ENCODE measurements at places on chromosomes 2 and 18.

- no peak for DNase-seq
These were observed 79.9 kb downstream of the LNPK start for GRCh38 chr2:175922160-175922559.

DNA sequence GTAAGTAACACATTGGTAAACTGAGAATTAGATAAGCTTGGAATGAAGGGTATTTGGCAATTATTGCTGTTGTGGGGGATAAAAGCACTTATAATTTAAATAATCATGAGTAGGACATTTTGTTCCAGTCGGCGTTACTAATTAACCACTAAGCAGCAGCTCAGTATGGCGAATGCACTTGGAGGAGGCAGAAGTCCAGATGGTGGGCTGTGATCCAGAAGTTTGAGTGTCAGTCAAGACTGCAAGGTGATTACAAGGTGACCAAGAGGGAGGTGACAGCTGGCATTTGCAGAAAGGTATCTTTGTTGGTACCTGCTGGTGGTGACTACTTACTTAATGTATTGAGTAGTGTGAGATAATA lies 643.6 kb upstream of the FAM98A start:
- no peak for DNase-seq

DNA sequence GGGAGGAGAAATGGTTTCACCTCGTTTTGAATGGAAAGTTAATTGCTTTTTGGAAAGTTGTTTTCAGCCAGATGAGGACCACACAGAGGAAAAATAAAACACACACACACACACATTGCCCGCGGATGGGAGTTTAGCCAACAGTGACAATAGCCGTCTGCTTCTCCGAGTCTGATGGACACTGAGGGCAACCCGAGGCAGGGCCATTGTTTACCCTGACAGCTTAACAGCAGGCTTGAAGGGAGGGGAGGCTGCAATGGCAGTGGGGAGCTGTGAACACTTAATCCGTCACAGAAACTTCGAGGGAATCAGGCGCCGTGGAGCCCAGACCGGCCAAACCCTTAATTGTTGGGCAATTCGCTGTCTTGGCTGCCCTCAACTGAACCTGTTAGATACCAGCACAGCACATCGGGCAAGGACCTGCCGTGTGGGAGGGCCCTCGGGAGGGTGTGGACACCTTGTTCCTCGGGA lies 145.9 kb downstream of the ACKR3 start:
- no peak for DNase-seq

DNA sequence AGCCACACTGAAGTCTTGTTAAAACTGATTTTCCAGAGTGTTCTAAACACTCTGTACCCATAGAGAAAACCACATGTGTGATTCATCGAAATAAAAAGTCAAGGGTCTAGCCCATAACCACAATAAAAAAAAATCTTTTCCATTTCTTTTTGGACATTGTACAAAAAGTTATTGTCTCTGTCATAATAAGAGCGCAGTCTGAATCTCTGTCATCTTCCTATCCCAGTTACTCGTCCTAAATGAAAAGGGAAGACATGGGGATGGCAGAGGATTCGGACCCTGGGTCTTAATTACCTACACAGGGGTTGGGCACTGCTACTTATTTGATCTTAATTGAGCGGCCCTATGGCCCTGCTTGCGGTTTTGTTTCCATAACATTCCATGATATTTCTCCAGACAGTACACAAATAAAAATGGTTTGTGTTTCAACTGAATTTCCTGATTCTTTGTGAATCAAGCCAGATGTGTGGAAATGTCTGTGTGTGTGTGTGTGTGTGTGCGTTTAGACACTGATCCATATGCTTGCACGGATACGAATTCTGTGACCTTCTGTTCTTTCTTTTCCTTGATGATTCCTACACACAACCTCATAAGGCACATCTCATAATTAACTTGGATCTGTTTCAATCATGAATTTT lies 133.4 kb upstream of the SPATS2L start:
- DNase-seq, result peak; percentile 58

DNA sequence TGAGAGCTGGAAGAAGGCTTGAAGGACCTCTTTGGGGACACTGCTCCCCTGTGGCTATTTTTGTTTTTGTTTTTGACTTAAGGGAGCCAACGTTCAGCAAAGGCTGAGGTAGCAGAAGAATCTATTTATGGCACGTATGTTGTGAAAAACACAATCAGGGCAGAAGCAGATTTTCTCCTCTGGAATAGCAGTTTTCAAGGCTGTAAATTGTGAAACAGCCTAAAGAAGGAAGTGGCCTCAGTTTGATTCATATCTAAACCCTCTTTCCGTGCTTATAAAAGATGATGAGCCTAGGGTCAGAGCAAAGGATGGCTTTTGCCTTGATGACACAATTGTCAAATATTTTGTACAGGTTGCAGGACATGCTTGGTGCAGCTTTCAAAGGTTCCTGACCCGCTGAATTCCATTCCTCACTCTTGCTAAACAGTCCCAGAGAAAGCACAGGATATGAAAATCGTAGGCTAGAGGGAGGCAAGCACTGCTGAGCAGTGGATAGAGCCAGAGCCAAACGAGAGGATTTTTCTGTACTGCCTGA lies 106.2 kb upstream of the DLX2 start:
- peak; percentile 86 for DNase-seq

- no peak for DNase-seq
These were observed 28.4 kb downstream of the C2orf76 start for GRCh38 chr2:119338272-119338671.

- DNase-seq, result peak; percentile 90
These were observed 157.0 kb downstream of the LDLRAD4 start for GRCh38 chr18:13375302-13376255.

- DNase-seq, result no peak
These were observed 23.3 kb upstream of the DAW1 start for GRCh38 chr2:227848146-227848545.

DNA sequence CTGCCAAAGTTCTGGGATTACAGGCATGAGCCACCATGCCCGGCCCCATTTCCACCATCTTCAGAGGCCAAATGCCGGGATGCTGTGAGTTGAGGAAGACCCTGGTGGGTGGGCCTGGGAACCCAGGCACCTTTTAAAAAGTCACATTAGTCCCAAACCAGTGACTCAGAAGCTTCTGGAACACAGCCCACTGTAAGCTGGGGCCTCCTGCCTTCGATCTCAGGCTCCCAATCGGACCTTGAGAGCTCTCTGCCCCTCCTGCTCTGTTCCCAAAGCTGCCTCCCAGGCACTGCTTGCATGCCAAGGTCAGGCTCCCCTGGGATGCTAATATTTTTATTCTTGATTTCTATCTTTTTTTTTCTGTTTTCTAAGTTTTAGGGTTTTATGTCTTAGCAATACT lies 4.2 kb downstream of the ADCY3 start:
- no peak for DNase-seq

GRCh38 chr2:171146633-171147032 lies 14.1 kb downstream of the TLK1 start:
- DNase-seq, result no peak

- peak; percentile 95 for DNase-seq
These were observed 230.4 kb upstream of the SPRED2 start for GRCh38 chr2:65662654-65663432.

DNA sequence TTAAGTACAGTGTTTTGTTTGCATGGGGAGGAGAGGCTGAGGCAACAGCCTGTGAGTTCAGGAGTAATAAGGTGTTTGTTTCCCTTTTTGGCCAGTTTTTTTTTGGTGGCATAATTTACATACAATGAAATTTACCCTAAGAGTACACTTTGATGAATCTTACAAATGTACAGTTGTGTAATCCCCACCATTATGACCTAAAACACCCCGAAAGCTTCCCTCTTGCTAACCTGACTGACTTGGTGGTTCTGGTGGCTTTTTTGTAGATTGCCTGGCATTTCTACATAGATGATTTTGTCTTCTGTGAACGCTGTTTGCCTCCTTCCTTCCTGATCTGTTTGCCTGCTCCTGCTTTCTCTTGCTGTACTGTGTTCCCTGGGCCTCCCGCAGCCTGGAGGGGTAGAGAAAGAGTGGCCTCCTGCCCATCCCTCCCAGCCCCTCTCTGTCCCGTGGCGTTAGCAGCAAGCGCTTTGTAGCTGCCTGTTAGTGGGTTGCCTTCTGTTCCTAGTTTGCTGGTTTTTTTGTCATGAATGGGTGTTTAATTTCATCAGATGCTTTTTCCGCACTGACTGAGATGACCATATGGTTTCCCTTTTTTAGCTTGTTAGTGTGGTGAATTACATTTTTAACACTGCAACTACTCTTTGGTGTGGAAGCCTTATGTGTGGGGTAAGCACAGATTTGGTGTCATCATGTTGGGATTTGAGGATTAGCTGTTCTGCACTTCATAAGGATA lies 32.1 kb downstream of the ASAP2 start:
- no peak for DNase-seq

- DNase-seq, result peak; percentile 91
These were observed 48.5 kb downstream of the SMAD7 start for GRCh38 chr18:48902023-48902855.

GRCh38 chr18:59459369-59460071 lies 100.5 kb upstream of the LMAN1 start:
- peak; percentile 50 for DNase-seq

DNA sequence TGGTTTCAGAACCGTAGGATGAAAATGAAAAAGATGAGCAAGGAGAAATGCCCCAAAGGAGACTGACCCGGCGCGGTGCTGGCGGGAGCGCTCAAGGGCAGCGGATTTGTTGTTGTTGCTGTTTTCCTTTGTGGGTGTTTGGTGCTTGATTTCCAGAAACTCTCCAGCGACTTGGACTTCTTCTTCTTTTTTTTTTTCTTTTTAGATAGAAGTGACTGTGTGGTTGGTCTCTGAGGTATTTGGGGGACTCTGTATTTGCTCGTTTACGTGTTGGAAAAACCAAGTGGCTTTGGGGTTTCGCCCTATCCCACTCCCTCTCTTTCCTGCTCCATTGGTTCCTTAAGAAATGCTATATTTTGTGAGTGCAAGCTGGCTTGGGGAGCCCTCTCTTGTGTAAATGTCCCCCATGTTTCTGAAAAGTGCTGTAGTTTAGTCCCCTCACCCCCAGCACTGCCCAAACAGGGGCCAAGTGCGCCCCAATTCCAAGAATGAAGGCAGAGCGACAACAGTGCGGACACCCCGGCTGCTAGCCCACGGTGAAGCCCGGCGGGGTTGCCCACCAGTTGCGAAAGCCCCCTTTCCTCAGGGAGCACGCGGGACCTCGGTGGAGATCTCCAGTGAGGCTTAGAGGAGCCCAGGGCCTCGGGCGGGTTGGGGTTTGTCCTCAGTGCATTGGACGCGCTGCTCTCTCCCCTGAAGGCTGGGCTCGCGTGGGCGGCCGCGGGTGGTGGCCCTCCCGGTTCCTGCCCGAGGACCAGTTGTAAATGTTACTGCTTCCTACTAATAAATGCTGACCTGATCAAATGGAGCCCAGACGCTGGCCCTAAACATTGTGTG lies 1.8 kb downstream of the HOXD9 start:
- no peak for DNase-seq

- peak; percentile 77 for DNase-seq
These were observed 62.9 kb downstream of the RPL31 start for GRCh38 chr2:101064868-101065549.

DNA sequence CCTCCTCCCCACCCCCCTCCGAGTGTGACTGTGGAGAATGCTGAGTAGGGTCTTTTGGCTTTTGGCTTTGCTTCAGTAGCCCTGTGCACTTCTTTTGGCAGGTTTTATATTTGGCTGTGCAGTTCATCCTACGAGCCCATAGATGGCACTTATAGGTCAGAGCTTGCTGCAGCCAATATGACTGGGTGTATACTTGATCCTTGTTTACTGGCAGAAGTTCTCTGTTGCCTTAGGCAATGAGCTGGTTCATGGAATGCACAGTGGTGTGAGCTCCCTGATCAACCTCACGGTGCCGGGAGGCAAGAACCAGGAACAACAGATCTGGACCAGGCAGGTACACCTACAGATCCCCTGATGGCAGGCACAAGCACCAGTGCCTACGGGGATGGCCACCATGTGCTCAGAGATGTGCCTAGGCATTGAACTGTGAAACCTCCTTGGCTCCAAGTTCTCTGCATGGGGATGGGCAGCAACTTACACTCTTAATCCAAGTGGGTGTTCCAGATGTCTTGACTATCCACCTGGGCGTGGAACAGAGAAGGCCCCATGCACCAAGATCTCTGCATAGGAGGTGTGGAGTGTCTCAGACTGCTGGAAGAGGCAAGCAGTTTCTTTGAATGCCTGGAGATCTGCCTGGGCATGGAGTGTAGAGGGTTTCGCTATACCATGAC lies 190.4 kb downstream of the KIAA1328 start:
- peak; percentile 43 for DNase-seq

DNA sequence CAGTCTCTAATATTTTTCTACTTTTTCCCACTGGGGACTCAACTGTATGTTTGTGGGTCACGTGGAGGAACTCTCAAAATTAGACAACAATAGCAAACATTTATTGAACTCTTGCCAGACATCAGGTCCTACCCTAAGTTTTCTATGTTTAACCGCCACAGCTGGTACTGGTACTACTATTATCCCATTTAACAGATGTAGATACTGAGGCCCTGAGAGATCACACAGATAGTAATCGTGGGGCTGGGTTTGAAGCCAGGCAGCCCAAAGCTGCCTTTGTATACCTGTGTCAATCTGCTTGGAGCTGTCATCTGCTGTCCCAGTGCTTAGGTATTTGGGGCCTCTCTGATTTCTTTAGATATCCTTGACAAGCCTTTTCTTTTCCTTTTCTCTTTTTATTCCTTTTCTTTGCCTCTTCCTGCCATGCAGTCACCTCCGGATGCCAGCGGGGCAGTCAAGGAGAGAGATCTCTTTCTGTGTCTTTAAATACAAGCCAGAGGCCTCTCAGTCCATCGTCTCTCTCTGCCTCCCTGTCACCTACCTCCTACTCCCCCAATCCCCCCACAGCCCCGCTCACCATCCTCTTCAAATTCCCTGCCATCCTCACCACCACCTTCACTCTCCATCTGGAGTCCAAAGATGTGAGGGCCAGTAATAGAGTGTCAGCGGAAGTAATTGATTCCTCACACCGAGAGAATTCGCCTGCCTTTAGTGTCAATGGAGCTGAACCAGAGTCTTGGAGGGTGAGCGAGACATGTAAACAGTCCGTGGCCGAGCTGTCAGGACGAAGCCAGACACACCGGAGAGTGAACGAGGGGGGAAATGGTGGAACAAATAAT lies 23.4 kb downstream of the NRP2 start:
- DNase-seq, result no peak

DNA sequence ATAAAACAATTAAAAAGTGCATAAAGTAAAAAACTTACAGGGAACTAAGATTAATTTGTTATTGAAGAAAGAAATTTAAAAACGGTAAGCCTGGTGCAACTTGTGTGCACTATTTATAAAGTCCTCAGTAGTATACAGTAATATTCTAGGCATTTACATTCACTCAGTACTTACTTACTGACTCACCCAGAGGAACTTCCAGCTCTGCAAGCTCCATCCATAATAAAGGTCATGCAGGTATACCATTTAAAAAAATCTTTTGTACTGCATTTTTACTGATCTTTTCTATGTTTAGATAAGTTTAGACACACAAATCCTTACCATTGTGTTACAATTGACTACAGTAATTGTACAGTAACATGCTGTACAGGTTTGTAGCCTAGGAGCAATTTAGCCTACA lies 51.5 kb upstream of the NXPH2 start:
- DNase-seq, result no peak

DNA sequence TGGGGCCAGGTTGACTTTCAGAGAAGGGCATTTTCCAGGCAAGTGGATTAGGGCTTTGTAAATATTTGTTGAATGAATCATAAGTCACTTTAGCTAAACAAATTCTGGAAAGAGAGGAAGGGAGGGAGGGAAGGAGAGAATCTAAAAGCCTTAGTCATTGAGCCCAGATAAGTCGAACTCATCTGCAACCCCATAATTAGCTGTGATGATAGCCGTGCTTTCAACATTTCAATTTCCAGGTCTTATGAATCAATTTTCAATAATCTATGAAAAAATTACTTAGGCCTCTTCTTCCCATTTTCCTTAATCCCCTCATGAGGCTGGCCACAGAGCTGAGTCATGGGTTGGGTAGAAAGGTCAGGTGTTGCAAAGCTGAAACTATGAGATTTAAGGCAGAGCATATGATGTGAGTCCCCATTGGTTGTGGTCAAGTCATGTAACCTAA lies 111.9 kb upstream of the MAPRE2 start:
- peak; percentile 90 for DNase-seq
